ENCODE measurements at places on chromosomes 16 and 17.

- DNase-seq = no peak
Measured at GRCh38 chr16:57728336-57729181, 7.0 kb upstream of the KATNB1 start.

DNA sequence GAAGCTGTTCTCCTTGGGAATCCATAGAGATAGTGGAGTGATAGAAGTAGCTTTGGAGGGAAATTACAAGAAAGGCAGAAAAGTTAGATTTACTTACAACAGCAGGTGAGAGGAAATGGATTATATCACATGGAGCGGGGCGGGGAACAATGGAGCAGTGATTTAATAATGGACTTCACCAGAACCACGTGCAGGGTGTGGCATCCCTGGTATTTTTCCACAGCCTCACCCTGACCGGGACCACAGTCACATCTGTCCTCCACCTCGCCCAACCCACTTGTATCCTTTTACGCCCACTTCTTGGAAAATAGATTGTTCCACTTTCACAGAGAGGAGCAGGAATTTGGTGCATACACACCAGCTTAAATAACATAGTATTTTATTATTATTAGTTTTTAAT is 15.9 kb upstream of the CYB5B start:
- DNase-seq = no peak

GRCh38 chr17:19642373-19642893 is 6.1 kb upstream of the ALDH3A2 start:
- DNase-seq = no peak

DNA sequence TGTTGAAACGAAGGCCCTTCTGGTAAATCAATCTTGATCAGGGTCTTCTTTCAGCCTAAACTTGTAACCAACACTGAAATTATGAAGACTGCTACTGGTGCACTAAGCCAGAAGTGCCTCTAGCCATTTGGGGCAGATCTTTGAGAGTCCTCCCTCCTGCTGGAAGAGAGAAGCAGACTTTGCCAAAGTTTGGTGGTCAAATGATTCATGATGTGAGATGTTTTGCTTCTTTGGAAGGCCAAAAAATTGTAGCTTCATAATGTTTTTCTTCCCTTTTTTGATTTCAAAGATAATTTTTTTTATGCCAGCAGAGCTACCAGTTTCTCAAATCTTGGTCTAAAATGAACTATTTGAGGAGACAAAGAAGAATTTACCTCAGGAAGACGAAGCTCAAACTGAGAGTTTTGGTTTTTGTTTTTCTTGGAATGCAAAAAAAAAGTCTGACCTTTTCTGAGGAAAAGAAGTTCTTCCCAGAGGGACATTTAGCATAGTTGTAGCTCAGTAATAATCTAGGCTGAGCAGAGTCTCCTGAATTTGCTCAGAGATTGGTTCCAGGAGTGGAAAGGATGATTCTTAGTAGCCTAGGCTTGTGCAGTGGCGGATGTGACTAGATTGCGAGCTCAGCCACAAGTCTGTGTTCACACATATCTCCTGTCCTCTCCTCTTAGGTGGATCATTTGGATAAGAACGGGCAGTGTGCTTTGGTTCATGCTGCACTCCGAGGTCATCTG is 50.9 kb downstream of the CYB561 start:
- DNase-seq = no peak

DNA sequence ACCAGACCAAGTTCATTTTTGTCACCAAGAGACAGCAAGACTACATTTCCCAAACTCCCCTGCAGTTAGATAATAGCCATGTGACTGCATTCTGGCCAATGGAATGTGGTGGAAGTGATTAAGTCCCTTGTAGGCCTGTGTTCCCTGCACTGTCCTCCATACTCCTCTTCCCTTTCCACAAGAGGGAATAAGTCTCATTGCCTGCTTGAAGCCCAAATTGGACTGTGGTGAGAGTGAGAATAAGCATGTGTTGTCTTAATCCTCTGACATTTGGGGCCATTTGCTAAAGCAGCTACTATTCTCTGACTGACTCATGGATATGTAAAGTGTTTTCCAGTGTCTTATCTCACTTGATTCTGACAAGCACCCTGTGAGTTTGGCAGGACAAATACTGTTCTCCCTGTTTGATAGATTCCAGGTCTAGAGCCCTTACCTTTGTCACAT is 20.7 kb downstream of the PIK3R6 start:
- no peak for DNase-seq

GRCh38 chr16:72092832-72093447 is 480 bp downstream of the TXNL4B start:
- DNase-seq = no peak

DNA sequence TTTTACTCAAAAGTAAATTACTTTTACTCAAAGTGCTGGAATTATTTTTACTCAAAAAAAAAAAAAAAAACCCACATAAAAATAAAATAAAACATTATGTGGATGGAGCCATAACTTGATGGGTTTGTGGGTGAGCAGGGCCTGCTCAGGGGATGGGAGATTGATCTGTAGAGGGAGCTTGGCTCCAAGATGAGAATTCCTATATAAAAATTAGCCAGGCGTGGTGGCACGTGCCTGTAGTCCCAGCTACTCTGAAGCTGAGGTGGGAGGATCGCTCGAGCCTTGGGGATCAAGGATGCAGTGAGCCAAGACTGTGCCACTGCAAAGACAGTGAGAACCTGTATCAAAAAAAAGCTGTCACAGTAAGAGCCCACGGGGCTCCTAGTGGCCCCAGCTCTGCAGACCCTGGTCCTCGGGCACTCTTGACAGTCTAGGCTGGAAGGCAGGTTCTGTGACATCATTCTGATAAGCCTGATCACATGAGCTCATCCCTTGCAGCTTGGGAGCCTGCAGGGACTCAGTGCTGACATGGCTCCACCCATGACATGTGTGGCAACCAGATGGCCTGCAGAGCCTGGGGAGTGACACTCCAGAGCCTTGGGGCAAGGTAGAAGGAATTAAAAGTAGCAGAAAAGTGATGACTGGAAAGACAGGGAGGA is 42.5 kb downstream of the ST3GAL2 start:
- no peak for DNase-seq

DNA sequence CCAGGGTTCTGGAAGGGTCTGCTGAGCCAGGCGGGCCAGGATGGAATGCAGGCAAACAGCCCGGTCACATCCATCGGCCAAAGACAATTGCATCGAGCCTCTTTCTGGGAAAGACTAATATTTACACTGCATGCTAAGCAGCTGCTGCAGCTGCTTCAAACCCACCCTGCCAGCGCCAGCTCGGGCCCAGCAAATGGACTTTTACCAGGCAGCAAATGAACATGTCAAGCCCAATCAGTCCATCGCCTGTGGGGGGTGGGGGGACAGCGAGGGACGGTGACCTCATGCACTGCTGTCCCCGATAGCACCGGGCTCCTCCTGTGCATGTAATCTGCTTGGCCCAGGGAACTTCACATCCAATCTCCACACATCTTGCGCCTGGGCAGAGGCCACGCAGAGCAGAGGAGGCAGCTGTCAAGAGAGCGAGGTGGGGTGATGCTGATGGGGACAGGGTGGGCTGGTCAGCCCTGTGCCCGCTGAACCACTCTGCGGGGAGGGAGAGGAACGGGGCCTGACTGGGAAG is 39.4 kb upstream of the CDH5 start:
- no peak for DNase-seq
